ENCODE measurements at places on chromosomes 6 and 20.

- DNase-seq: no peak
These were observed 2.3 kb downstream of the BMP6 start for GRCh38 chr6:7727946-7728854.

- DNase-seq: no peak
These were observed 20.5 kb downstream of the TSHZ2 start for GRCh38 chr20:52992632-52993031.

GRCh38 chr6:127058027-127058426 is 60.4 kb upstream of the RSPO3 start:
- no peak for DNase-seq

- DNase-seq: no peak
These were observed 153.4 kb upstream of the SALL4 start for GRCh38 chr20:51955756-51956155.

GRCh38 chr6:31025595-31025994 is 15.3 kb downstream of the MUC22 start:
- no peak for DNase-seq

- DNase-seq: no peak
These were observed 190.8 kb downstream of the ERMARD start for GRCh38 chr6:169942173-169942572.

DNA sequence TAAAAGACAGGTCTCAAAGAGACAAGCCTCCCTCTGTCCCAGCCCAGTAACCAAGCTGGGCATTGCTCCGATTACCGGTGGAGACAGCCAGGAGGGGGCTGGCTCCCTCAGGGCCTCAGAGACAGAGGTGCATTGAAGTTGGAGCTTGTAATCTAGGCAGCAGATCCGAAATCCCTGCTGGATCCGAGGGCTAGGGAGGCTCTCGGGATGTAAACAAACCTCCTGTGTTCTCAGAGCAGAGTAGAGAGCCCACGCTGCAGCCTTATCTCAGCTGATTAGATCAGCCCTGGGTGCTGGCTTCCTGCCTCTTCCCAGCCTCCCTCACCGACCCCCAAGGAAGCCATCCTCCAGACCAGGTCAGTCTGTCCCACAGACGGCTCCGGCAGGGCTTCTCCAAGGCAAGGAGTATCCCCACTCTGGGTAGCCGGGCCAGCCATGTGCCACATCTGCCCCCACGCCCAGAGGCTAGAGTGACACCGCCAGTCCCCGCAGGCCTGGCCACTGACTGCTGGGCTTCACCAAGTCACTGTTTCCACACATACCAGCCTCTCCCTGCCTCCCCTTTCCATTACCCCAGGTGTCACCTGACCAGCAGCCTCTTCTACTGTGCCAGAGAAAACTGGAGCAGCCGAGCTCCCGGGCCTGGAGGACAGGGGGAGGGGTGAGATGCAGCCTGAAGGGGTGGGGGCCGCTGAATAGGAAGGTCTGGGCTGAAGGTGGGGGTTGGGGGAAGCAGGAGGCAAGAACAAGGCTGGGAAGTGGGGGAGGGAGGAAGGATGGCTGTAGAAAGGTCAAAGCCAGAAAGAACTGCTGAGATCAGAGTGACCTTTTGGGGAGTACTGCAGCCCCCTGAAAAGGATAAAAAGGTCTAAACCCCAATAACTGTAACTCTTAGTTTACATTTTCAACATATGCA is 6.0 kb downstream of the SDC4 start:
- no peak for DNase-seq

DNA sequence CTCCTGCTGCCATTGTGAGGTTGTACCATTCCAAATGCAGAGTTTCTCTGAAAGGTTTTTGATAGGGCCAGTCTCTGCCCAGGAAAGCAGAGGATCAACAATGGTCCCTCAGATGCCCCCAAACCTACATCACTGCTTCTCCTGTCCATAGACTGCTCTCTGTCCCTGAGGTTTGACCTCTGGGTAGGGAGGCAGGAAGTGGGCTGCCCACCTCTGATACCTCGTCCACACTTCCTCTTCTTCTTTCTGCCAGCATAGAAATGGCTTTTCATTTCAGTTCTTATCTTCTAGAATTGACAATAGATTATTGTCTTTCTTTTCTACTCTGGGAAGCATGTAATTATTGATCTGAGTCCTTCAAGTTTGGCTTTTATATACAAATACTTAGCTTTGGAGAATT is 170.6 kb downstream of the TRMT11 start:
- no peak for DNase-seq

DNA sequence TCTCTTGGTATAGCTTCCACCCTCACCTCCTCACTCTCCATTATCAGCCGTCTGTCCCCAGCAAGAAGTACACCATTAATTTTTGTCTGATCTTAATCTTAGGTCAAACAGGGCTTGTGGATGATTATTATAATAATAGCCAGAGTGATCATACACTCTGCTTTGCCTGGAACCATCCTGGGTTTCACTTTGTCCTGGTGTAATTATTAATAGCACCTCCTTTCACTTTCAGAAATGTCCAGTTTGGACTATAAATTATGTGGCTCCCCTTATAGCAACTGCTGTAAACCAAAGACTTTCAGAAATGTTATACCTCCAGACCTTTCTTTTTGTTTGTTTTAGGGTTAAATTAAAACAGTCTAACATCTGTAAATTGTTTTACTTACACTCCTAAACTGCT is 951 bp upstream of the TRIM31 start:
- no peak for DNase-seq

- DNase-seq: no peak
These were observed 6.2 kb upstream of the CYP24A1 start for GRCh38 chr20:54179946-54180345.

GRCh38 chr20:48170625-48171024 is 385.3 kb upstream of the SULF2 start:
- DNase-seq: no peak

GRCh38 chr20:48064929-48065328 is 279.6 kb upstream of the SULF2 start:
- no peak for DNase-seq

All from iPS DF 19.7 (cell line).